Stimulated activated CD8-positive, alpha-beta memory T cell treated with anti-CD3 and anti-CD28 coated beads, Interleukin-4, amount 100 ng/mL, for 1 hour (primary cell): ENCODE measurements at places on chromosomes 5 and 9.

GRCh38 chr5:158990979-158991775 is 108.5 kb downstream of the EBF1 start:
- DNase-seq: no peak

- DNase-seq: no peak
Measured at GRCh38 chr9:70587201-70587600, 172.7 kb upstream of the KLF9 start.

GRCh38 chr5:124342027-124342471 is 404.4 kb downstream of the ZNF608 start:
- no peak for DNase-seq

- DNase-seq: no peak
Measured at GRCh38 chr5:156755421-156756087, 94.5 kb upstream of the PPP1R2B start.

- DNase-seq: no peak
Measured at GRCh38 chr5:170273968-170274710, 23.4 kb downstream of the LCP2 start.

DNA sequence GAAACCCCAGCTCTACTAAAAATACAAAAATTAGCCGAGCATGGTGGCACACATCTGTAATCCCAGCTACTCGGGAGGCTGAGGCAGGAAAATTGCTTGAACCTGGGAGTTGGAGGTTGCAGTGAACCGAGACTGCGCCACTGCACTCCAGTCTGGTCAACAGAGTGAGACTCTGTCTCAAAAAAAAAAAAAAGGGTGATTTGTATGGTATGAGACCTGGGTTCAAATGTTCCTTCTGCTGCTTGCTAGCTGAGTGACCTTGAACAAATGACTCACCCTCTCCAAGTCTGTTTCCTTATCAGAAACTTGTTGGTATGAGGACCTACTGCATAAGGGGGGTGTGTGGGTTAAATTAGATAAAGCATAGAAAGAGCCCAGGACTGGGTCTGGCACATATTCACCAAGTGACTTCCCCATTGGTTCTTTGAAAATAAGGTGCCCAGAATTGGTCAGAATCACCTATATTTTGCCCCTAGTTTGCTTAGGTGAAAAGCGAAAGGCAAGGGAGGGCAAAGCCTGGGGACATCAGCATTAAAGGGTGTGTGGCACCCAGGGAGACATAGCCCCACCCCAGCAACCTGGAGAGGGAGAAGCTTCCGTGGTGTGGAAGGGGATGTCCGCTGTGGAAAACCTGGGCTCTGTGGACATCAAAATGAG is 9.9 kb downstream of the SLC25A25 start:
- DNase-seq: no peak

- DNase-seq: no peak
Measured at GRCh38 chr9:129318121-129319075, 140.3 kb upstream of the IER5L start.

- no peak for DNase-seq
Measured at GRCh38 chr5:31630931-31631330, 8.0 kb upstream of the PDZD2 start.

- DNase-seq: no peak
Measured at GRCh38 chr9:137724818-137725240, 106.0 kb downstream of the EHMT1 start.

DNA sequence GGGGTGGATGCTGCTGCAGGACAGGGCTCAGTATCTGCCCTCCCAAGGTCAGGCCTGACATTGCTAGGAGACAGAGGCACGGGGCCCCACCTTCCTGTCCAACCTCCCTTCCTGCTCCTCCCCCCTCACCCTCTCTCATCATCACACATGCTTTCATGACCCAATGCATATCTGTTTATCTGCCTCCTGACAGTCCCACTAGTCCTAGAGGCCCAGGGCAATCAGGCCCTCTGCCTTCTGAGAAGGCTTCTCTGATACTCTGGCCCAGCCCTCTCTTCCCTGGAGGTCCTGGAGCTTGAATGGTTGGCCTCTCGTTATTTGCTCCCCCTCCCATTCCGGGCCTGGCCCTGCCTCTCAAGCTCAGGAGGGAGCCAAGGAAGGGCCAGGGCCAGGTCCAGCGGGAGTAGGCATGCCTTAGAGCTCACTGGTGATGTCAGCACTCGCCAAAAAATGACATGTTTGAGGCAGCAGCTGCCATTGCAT is 90.6 kb upstream of the SAP30L start:
- no peak for DNase-seq

GRCh38 chr5:5293029-5293428 is 129.4 kb upstream of the ICE1 start:
- DNase-seq: no peak

DNA sequence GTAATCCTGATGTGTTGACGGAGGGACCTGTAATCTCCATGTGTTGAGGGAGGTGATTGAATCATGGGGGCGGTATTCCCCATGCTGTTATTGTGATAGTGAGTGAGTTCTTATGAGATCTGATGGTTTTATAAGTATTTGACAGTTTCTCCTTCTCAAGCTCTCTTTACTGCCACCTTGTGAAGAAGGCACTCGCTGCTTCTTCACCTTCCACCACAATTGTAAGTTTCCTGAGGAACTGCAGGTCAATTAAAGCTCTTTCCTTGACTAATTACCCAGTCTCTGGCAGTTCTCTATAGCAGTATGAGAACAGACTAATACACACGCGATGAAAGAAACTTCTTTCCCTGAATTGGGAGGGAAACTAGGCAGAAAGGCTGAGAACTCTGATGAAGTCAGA is 141.1 kb upstream of the RAD23B start:
- DNase-seq: no peak

- no peak for DNase-seq
Measured at GRCh38 chr9:133359399-133360175, 3.2 kb downstream of the SURF2 start.

- peak; percentile 38 for DNase-seq
Measured at GRCh38 chr5:140725799-140726471, 25.7 kb downstream of the ZMAT2 start.

DNA sequence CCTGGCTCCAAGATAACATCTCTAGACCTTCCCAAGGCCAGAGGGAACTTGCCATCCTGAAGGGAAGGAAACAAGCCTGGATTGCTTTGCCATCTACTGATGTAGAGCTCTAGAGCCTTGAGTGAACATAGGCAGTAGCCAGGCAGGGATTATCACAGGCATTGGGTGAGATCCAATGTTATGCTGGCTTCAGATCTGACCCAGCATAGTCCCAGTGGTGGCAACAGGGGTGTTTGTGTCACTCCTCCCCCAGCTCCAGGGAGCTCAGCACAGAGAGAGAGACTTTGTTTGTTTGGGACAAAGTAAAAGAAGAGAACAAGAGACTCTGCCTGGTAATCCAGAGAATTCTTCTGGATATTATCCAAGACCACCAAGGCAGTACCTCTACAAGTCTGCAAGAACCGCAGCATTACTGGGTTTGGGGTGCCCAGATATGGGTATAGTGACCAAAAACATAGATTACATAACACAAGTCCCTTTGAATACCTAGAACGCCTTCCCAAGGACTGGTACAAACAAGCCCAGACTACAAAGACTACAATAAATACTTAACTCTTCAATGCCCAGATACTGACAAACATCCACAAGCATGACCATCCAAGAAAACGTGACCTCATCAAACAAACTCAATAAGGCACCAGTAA is 137.6 kb upstream of the DAPK1 start:
- no peak for DNase-seq

DNA sequence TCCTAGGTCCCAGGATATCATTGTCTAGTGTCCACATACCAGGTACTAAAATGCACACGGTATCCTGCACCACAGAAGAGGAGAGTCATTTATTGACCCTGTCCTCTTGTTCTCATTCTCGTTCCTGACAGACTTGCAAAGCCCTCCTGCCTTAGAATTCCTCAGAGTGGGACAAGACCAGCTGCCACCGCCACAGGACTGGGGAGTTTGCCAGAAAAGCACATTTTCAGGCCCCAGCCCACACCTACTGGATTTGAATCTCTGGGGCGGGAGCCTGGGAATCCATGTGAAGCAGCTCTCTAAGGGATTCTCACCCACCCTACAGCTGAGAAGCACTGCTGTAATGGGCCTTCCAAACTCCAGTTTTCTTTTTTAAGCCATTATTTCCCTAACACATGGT is 68.0 kb upstream of the FANCC start:
- no peak for DNase-seq
